Suprapubic skin (tissue), 4 donors: ENCODE measurements at places on chromosomes 16 and 17.

- no peak for DNase-seq
These were observed 5.3 kb upstream of the HSF5 start for GRCh38 chr17:58493506-58493905.

- no peak for DNase-seq
These were observed 45.3 kb downstream of the GLG1 start for GRCh38 chr16:74561626-74562025.

GRCh38 chr17:13616031-13616430 is 14.3 kb upstream of the HS3ST3A1 start:
- DNase-seq = no peak

DNA sequence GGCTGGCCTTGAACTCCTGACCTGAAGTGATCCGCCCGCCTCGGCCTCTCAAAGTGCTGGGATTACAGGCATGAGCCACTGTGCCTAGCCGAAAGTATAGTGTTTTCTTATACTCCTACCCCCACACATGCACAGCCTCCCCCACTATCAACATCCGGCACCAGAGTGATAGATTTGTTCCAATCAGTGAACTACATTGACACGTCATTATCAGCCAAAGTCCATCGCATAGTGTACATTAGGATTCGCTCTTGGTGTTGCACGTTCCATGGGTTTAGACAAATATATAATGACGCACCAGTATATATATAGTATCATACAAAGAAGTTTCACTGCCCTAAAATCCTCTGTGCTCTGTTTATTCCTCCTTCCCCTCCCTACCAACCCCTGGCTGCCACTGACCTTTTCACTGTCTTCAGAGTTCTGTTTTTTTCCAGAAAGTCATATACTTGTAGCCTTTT is 11.9 kb upstream of the TM4SF5 start:
- no peak for DNase-seq

DNA sequence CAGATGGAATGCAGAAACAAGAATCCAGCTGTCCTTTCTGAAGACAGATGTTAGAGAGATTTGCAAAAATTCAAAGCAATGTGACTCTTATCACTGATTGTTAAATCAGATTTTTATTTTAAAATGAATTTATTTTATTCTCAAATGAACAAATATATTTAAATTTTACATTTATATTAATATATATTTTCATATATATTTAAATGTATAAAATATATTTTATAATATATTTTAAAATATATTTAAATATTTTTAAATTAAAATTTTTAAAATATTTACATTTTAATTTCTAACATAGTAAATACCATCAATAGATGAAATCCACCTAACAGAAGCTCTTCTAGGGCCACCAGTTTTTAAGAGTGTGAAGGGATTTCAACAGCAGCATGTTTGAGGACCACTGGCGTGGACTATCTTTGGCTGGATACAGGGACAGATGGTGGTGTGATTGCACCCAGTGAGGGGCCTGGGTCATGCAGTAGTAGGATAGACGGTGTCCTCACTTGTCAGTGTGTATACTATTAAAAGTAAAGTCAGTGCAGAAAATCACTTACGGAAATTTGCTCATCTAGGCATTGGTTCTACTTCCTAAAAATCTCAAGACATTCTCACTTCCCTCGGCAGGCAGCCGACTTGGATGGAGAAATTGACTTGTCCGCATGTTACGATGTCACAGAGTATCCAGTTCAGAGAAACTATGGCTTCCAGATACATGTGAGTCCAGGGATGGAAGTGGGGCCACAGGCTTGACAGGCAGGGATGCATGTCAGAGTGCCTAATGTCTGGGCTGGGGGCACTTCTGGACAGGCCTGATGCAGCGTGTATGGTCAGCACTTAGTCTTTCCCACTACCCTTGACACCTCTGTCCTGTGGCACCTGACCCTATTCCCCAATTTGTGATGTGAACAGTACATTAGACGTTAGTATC is 56.3 kb downstream of the PLD6 start:
- no peak for DNase-seq

DNA sequence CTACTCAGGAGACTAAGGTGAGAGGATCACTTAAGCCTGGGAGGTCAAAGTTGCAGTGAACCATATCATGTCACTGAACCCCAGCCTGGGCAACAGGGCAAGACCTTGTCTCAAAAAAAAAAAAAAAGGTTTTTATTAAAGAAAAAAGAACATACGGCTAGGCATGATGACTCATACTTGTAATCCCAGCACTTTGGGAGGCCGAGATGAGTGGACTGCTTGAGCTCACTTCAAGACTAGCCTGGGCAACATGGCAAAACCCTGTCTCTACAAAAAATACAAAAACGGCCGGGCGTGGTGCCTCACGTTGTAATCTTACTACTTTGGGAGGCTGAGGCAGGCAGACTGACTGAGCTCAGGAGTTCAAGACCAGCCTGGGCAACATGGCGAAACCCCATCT is 38.4 kb downstream of the RANBP10 start:
- DNase-seq = no peak

- no peak for DNase-seq
These were observed 1.8 kb downstream of the ODF4 start for GRCh38 chr17:8341456-8341855.

DNA sequence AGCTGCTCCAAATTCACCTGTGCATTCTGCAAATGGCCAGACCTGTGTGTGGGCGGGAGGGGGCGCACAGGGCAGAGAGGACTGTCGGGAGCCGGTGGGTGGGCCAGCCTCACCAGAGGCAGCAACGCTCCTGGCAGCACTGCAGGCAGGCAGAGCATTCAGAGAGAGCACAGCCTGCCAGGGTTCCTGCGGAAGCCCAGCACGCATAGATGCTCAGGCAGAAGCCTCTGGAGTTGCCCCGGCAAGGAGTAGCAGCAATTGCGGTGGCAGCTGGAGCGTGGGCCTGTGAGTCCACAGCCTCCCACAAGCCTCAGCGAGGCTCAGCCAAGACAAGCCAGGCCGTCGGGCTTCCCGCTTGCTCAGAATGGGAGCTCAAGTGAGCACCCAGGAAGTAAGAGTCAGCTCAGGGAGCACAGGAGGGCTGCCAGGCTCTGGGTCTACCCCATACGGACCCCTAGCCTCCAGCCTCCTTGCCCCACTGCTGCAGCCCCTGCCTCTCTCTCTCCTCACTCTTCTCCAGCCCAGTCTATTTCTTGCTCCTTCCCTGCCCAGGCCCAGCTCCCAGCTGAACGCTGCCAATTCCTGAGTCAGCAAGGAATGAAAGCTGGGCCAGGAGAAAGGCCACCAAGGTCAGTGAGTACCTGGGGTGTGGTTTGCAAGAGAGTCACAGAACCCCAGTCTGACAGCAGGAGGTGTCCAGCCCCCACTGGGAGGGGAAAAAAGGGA is 9.6 kb downstream of the EMC6 start:
- DNase-seq = no peak

DNA sequence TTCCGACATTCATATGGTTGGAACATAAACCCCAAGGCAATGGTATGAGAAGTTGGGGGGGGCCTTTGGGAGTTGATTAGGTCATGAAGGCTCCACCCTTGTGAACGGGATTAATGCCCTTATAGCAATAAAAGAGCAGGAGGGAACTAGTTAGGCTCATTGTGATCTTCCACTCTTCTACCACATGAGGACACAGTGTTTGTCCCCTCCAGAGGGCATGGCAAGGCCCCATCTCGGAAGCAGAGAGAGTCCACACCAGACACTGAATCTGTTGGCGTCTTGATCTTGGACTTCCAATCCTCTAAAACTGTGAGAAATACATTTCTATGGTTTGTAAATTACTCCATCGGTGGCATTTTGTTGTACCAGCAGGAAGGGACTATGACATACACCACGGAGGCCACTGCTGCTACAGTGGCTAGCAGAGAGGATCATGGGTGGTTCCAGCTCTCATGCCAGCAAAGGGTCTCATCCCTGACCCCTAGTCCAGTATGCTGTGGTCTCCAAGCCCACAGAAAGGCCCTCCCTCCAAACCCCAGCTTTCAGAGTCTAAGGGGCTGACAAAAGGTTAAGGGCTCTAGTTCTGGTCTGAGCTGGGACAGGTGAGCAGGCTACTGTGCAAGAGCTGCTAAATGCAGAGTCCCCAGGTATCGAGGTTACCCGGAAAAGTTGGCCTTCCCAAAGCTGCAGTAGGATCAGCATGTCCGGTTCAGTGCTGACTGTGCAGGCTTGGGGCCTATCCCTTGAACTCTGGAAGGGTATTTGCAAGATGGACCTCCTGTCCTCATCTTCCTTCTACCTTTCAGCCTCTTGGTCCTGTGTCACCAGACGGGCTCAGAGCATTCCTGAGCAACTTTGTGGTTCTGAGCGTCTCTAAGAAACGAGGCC is 12.2 kb downstream of the CCR7 start:
- DNase-seq = peak; percentile 86

- no peak for DNase-seq
These were observed 59.9 kb upstream of the ATF7IP2 start for GRCh38 chr16:10325783-10326543.

- no peak for DNase-seq
These were observed 19.5 kb upstream of the RAP1GAP2 start for GRCh38 chr17:2776589-2777241.

DNA sequence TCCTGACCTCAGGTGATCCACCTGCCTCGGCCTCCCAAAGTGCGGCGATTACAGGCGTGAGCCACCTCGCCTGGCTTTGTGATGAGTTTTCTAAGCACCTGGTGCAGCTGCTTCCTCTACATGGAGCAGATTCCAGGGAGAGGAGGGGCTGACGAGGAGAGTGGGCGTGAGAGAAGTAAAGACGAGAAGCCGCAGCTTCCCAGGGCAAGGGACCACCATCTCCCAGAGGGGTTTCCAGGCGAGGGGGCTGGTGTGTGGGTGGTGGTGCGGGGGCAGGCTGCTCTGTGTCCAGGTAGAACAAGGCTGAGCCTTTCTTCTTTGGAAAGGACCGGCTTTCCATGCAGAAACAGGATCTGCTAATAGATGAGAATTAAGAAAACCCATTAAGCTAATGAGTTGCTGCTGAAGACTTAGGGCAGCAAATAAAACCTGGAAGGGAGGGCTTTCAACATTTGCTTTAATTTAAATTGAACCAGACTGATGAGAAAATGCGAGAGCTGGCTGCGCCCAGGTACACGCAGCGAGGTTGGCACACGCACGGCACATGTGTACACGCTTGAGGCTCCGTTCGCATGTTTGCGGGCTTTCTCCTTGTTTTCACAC is 236.7 kb downstream of the RBFOX3 start:
- DNase-seq = no peak

DNA sequence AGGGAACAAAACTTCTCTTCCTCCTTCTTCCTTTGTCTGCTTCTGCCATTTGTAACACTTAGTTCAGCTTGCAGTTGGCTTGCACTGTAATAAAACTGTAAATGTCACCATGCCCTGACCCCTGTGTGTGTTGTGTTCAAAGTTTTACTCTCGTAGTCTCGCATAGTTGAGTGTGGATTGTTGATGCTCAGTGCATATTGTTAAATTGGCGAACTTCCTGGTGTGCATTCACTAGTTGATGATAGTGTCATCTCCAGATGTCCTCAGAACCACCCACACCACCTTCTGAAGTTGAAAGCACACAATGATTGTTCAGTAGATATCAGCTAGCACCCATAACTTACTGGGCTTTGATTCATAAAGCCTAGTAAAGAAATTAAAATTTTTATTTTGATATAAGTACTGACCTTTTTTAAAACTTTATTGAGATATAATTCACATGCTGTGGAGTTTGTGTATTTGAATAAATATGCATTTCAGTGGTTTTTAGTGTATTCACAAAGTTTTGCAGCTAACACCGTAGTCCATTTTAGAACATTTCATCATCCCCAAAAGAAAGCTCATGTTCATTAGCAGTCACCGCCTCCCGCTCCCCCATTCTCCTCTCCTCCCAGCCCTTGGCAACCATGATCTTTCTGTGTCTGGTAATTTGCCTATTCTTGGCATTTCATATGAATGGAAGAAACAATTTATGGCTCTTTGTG is 25.0 kb downstream of the USP10 start:
- no peak for DNase-seq

DNA sequence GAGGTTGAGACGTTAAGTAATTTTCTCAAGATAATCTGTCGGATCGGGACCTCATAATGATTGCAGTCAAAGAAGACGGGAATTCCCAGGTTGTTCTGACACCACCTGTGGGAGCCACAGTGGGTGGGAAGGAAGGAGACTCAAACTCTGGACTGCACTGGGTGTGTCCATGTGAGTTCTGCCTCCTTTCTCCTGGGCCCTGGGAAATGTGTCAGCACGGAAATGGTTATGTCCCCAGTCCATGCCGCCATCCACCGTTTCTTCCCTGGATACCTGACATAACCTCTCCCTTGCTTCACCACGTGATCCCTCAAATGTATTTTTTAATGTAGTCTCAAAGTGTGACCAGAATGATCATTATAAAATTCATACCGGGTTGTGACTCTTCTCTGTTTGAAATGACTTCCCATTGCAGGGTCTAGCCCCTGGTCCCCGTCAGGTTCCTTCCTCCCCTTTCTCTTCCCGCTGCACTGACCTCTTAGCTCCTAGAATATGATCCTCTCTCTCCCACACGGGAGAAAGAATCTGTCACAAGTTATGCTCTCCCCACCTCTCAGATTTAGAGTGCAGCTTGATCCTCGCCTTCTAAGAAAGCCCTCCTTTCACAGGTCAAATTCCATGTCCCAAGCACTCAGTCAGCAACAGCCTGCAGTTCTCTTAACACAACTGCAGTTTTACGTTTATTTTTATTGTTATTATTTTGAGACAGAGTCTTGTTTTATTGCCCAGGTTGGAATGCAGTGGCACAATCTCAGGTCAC is 820.0 kb upstream of the EEF2KMT start:
- DNase-seq = no peak

DNA sequence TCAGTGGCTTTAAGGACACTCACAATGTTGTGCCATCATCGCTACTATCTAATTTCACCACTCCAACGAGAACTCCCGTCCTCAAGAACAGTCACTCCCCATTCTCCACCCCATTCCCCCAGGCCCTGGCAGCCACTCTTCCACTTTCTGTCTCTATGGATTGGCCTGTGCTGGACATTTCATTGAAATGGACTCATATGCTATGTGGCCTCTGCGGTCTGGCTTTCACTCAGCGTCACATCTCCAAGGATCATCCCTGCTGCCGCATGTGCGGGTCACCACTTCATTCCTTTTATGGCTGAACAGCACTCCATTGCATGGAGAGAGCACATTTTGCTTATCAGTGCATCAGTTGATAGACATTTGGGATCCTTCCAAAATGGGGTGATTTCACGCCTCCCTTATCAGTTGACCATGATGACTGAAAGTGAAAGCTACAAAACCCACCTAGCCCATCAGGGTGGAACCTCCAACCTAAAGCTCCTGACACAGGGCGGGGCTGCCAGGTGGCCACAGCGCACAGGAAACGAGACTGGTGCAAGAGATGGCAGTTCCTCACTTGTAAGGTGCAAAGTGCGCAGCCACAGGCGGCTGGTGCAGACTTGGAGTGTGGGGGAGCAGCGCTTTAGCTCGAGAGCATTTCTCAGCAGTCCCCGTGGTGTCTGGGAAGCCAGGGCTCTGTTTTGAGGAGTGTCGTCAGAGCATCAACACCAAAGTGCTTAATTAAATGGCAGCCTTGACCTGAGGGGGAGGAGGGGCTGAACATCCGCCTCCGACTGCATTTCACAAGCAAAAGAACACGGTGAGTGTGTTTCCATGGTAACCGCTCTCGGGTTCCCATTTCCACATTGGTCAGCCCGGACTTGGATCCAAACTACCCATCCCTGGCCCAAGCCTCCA is 23.8 kb downstream of the COTL1 start:
- DNase-seq = no peak

GRCh38 chr16:49127103-49127502 is 154.5 kb downstream of the CBLN1 start:
- no peak for DNase-seq
